ENCODE measurements at places on chromosomes 3 and 15.

- DNase-seq, result peak; percentile 4
Measured at GRCh38 chr3:111284503-111285183, 213.0 kb downstream of the NECTIN3 start.

DNA sequence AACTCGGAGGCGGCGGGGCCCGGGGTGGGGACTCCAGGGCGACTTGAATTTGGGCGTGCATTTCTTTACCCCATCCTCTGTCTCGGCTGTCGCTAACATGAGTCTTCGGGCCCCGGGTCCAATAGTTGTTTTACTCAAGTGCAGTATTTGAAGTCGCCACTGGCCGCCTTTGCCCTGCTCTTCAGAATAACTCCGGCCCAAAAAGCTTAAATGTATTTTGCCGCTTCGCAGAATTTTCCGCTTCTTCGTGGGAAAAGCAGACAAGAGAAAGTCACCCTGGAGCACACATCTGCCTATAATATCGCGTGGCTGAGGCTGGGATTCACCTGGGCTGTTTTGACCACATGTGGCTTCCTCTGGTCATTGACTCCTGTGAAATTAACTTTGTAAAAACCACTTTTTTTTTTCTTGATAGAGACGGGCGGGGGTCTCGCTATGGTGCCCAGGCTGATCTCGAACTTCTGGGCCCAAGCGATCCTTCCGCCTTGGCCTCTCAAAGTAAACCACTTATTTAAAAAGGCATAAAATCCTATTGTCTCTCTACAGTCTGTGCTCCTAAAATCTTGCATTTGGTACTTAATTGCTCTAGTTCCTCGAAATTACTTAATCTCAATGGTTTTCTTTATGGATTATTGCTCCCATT lies 676 bp downstream of the CNOT10 start:
- peak; percentile 38 for DNase-seq

GRCh38 chr3:159451067-159451466 lies 537.6 kb upstream of the IL12A start:
- DNase-seq, result peak; percentile 28

DNA sequence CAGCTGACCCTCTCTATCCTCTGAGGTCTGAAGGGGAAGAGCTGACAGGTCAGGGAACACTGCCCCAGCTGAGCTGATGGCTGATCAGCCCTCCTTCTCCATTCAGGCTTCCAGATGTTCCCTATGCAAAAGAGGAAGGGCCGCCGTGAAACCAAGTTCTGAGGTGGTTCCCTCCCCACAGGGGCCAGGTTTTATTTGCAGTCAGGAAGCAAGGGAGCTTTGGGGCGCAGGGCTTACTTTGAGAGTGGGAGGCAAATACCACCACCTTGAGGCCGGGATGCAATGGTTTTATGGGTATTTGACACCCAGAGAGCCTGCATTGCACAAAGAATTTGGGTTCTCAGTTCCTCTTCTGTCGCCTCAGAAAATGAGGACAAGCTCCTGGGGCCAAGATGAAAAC lies 186.9 kb downstream of the ARRDC4 start:
- DNase-seq, result no peak

DNA sequence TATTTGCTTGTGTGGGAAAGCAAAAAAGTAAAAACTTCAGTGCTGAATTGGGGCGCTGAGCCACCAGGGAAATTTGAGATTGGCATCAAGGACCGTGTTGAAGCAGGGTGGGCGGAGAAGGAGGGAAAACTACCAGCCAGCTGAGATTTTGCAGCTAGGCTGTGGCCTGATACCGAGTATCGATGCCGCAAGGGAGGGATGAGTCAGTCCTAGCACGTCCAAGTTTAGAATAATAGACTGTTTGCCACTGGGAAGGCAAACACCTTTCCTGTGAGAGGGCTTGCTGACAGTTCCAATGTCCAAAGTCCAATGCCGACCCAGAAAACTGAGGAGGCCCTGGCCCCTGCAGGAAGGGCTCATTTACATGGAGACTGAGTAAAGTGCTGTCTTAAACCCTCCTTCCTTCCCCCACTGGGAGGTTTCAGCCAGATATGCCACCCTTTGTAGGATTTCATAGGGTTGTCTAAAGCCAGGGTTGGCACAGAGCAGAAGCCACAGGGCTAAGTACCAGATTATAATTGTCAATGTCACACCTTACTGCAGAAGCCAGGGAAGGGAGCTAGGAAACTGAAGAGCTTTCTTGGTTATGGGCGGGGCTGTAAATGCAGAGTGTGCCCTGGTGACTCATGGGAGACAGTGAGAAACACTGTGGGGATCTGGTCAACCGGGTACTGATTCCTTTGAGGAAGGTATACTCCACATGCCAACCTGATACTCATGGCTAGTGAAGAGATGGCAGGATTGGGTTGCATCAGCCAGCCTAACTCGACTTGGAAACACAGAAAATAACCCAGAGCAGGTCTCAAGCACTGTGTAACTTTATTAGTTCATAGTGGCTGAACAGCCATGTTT lies 28.4 kb upstream of the PIK3CB start:
- DNase-seq, result peak; percentile 47

DNA sequence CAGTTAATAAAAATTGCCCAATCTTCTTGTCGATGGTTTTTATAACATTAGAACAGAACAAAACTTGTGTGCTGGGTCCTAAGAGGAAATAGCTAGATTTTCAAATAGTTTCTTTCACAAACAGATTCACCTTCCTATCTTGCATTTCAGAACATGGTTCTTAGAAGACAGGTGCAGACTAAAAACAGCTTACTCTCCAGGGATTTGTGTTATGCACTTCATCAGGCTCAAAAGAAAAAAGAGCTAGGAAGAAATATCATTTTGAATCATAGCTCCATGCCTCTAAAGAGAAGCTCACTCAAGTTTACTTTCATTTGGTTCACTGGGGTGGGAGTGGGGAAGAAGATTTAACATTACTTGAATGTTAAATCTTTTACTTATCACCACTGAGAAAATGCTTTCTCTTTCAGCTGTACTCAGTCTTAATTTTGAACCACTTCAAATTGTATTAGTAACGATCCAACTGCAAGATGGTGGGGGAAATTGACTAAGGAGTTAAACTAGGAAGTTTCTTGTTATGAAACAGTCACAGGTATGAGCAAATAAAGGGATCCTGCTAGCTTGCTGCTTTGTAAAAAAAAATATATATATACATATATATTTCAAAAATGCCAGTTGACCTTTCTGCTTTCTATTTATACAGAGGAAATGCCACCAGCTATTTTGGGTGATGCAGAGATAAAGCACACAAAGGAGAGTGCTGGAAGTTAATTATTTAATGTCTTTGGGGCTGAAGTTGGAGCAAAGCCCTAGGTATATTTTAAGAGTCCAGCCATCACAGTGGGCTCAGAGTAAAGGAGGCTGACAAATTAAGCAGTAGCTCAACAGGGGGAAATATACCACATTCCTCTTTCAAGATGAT lies 28.3 kb upstream of the NUDT16 start:
- DNase-seq, result no peak

GRCh38 chr15:59993041-59993750 lies 10.9 kb upstream of the FOXB1 start:
- DNase-seq, result no peak

GRCh38 chr3:10563396-10563795 lies 58.0 kb upstream of the ATP2B2 start:
- DNase-seq, result no peak

- peak; percentile 80 for DNase-seq
Measured at GRCh38 chr3:24867783-24868182, 373.1 kb upstream of the THRB start.

DNA sequence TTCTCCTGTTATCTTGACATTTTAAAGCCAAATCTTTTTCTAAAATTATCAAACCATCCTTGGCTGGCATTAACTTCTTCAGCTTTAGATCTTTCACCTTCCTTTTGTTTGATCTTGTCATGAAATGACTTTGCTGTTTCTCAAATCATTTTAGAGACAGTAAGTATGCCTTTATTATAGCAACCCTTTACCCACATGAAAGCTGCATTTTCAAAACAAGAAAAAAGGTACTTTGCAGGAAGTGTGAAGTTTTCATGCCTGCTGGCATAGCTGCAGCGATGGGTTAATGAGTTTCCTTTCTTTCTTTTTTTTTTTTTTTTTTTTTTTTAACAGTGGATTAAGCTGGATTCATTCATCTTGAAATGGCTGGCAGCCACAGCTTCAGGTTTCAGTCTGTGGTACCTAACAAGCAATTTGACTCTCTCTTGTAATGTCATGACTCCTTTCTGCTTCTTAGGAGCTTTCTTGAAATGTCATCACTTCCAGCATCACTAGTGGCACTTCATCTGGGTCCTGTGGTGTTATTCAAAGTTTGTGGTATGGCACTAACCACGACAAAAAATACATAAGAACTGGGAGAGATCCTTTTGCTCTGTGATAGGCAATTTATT lies 18.8 kb downstream of the SLC25A26 start:
- no peak for DNase-seq

- DNase-seq, result peak; percentile 63
Measured at GRCh38 chr3:175005881-175006280, 146.7 kb downstream of the NAALADL2 start.

DNA sequence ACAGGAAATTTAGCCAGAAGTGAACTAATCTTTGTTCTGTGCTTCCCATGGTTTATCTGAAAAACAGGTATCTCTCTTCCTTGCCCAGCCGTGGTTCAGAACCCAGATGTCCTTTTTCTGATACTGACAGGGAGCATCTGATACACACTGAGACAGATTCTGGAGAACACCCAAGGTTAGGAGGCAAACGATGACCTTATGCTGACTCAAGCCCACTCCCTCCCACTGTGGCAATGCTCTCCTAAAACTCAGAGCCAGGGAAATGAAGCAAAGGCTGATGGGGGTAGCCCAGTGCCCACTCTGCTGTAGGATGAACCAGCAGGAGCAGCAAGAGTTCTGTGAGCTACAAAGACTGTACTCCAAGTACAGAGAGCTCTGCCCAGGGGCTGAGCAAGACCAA lies 225.1 kb downstream of the NTRK3 start:
- no peak for DNase-seq

GRCh38 chr15:54033869-54034458 lies 55.7 kb downstream of the UNC13C start:
- DNase-seq, result no peak

- no peak for DNase-seq
Measured at GRCh38 chr3:38805765-38806386, 10.1 kb downstream of the SCN10A start.

DNA sequence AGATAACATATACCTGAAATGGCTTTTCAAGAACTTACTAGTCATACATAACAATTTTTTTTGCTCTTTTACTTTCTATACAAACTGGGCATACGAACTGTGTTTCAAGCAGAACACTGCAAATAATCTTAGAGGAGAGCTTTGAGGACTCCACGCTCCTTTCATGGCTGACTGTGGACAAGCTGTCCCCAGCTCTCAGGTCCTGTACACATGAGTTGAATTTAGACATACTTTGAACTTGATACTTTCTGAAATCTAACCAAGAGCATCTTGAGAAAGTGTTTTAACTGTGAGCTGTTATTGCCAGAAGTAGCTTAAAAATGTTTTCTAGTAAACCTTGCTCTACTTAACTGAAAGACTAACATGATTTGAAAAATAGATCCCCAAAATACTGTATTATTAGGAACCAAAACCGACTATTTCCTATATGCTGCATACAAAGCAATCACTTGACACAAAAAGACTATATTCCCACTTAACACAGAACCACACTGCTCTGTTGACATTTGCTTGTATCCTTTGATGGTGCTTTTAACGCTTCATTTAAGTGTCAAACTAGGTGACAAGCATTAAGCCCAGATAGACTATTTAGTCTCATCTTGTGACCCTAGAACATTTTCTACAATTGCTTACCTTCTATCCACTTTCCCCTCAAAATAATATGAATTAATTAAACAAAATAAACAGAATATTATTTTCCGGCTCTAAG lies 755.8 kb downstream of the ROBO1 start:
- peak; percentile 58 for DNase-seq

GRCh38 chr15:31264559-31265089 lies 62.0 kb upstream of the KLF13 start:
- DNase-seq, result peak; percentile 20

DNA sequence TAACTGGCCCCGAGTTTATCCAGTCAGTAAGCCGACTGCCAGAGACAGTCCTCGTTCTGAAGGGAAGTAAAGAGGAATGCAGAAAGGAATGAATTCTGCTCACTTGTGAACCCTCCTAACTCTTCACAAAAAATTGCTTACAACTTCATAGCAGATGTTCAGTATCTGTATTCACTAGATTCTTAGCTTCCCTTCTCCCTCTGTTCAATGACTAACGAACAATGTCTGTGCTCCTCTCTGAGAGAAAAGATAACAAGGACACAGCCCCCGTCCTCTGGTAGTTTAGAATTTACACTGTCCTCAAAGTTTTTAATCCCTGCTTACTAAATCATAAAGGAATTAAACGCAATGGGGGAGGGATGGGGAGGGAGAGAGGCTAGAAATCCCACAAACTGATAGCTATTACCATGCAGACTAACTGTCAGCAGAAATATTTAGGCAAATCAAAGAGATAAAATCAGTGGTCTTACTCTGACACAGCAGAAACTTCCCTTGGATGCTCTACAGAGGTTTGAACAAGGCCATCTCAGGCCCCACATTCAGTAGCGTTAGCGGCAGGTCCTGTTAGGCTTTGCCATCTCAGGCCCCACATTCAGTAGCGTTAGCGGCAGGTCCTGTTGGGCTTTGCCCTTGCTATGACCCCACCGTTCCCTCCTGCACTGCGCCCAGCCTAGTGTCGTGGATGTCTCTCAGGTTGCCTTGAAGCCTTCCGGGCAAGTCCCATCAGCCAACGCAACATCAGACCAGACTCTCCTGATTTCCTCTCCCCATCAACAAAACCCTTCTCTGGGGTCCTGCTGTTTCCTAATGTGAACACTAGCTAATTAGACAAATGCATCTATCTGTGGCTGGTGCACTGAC lies 23.4 kb downstream of the NRROS start:
- DNase-seq, result no peak

- peak; percentile 33 for DNase-seq
Measured at GRCh38 chr15:76150513-76150912, 90.7 kb downstream of the TMEM266 start.

DNA sequence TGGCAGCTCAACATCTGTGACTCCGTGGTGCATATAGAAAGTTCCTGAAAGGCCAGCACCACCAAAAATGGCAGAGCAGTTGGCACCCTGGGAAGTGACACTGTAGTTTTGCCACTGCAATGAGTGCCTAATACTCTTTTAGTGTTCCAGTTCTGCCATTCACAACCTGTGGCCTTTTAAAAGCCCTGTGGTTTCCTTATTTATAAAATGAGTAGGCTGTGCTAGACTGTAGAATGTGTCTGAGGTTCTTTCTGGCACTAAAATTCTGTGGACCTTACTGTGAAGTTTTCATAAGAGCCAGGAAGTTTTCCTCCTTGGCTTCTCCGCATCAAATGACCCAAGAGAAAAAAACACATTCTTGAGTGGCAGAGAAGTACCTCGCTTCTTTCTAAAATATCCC lies 74.1 kb downstream of the MME start:
- no peak for DNase-seq

- peak; percentile 87 for DNase-seq
Measured at GRCh38 chr3:113141543-113141942, 69.8 kb upstream of the BOC start.

DNA sequence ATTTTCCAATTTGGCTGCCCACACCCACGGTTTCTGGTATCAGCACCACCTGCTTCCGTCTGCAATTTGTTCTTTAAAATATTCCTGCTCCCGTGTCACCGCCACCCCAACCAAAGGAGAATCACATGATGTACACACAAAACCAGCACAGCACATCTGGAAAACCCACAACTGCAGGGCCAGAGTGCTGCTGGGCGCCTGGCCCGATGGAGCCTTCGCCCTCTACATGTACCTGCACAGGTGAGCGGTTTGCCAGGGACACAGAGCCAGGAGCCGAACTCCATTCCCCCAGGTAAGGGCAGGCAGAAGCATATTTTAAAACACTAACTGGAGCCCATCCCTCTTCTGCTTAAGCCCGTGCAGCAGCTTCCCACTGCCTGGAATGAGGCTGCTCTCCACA lies 75.6 kb downstream of the ADAMTS17 start:
- no peak for DNase-seq

Measured in NCI-H69 (cell line).